ENCODE measurements at places on chromosomes 1 and 21.
A peak's percentile ranks its signal among the peaks of the same experiment; 100 is the strongest.

- DNase-seq: no peak
Measured at GRCh38 chr1:52640697-52641096, 7.7 kb downstream of the SHISAL2A start.

DNA sequence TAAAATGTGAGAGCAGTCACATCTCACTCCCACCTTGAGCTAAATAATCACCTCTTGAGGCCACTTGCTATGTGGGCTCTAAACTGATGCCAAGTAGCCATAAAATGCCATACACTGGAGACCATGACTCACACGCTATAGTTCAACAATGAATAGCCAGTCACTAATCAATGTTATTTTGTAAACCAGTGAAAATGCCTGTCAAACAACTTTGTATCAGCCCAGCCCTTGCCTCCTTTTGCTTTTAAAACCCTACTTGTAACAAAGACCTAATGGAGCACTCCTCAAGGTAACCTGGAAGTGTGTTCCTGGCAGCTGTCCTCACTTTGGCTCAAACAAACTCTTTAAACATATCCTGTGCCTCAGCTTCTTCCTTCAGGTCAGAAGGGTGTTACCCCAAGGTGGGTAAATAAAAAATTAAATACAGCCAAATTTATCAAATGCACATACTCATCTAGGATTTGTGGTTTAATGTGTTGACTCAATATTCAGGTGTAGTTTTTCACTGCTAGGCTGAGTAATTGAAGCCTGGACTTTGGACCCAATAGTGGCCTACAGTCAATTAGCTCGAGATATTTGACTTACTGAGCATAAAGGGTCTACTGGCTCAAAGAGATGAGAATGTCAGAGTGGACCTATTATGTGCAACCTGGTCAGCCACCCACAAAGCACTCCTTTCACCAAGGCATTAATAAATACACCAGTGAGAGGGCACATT lies 154.3 kb downstream of the COQ8A start:
- no peak for DNase-seq

DNA sequence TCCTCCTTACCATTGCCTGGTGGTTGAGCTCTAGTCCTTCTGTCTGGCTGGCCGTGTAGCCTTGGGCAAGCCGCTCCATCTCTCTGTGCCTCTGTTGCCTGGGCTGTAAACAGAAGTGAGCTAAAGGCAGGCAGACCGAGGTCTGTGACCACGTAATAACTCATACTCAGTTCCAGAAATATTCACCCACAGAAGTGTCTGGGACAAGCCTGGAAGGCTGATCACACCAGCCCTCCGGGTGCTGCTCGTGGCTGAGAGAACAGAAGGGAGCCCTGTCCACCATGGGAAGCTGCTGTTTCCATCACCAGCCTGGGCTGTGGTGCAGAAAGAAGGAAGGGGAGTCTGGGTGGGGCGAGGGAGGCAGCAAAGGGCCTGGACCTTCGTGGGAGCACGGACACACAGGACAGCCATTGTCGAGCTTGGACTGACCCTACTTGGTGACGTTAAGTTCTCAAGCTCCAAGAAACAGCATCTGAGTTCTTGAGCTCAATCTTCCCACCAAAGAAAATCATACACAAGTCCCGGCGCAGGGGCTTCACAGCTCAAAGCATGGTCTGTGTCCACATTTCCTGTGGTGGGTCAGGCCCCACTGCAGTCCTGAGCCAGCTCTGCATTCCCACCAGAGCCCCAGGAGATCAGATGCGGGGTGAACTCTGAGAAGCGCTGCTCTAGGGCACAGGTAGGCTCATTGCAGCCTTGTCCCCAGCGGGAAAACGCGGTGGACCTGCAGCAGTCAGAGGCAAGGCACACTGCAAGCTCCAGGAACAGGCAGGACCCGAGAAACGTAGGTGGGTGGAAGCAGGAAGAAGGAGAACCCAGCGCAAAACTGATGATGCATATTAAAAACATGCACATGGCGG lies 61.8 kb downstream of the RUNX3 start:
- no peak for DNase-seq

DNA sequence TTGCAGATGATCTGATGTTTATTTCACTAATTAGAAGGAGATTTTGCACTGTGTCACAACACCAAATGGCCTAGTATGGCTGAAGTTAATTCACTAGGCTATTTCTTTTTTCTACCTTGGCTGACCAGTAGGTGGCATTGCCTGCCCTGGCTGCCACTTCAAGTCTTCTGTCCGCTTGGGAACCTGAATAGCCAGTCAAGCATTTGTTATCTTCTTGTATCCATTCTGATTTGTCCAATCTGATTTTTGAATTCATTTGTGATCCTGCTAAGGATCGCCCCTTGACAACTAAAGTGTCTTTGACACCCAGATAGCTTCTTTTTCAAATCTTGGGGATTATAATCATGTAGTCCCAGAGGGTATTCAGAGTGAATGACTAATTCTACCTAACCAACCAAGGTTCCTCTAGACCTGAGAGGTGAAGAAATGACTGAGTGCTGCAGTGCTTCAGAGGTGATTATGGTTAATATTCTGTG lies 99.4 kb downstream of the GIPC2 start:
- DNase-seq: peak; percentile 33

GRCh38 chr1:18009478-18009961 lies 98.1 kb upstream of the IGSF21 start:
- no peak for DNase-seq

- DNase-seq: no peak
Measured at GRCh38 chr1:11529763-11530730, 51.1 kb downstream of the DISP3 start.

- DNase-seq: no peak
Measured at GRCh38 chr1:41389009-41389408, 27.8 kb downstream of the FOXO6 start.

DNA sequence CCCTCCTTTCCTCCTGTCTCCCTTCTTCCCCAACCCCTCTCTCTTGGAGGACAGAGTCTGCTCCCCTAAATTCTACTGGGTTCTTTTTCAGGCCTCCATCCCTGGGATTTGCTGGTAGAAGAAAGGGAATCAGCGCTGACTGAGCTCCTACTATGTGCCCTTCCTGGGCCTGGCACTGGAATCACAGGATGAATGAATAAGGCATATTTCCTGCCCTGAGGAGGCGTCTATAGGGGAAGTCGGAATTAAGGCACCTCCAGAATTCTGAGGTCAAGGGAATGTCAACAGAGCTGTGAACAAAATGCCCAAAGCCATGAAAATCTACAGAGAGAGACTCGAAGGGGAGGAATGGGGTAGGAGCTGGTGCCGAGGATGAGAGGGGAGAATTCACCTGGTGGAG lies 17.4 kb upstream of the BTG2 start:
- DNase-seq: no peak

DNA sequence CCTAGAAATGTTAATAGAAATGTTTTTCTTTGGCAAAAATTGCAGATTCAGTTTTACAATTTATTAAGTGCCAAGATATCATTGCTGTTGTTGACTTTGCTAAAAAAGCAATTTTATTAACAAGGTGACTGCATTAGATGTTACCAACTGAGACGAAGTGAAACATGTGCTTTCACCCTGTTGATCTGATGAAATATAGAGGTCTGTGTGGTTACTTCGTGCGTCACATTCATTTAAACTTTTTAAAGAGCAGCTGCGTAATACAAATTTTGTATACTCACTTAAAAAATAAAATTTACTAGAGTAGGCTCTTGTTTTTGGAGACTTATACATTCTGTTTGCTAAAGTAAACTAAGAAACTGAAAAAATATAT lies 465.7 kb downstream of the USP25 start:
- DNase-seq: no peak

DNA sequence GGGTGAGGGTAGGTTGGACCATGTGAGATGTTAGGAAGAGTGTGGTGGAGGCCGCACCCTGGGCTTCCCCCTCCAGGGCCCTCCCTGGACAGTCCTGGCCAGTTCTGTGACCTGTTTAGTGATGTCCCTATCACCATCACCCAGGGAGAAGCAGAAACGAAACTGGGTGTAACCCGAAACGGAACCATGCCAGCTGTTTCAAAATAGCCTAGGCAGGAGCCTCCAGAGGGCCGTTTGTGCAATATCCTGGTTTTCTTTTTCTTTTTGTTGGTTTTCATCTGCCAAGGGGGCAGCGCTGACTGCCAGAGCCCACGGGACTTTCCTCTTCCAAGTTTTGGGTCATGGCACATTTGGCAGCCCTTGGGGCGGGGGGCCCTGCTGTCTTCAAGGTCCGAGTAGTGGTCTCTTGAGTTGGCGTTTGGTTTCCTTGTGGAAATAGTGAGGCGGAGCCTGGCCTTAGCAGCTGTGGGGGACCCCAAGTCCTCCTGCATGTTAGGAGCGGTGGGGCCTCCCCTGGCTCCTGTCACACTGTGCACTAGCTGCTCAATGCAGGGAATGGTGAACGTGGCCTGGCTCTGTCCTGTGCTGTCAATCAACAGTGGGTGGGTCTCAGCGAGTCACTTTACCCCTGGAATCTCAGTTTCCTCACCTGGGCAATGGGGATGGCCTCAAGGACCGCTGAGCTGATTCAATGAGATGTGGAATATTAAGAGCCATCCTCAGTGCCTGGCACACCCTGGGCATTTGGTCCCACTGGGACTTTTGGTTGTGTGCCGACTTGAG lies 90.7 kb downstream of the ARHGEF10L start:
- peak; percentile 47 for DNase-seq

- no peak for DNase-seq
Measured at GRCh38 chr1:196481616-196482015, 126.6 kb downstream of the KCNT2 start.

GRCh38 chr1:30411206-30411605 lies 312.2 kb downstream of the MATN1 start:
- DNase-seq: no peak

GRCh38 chr1:50023292-50024159 lies at the start of gene AGBL4:
Gene AGBL4 (minus strand): TSS chr1:50023954.
- no peak for DNase-seq

GRCh38 chr1:4267381-4268261 lies 367.5 kb upstream of the C1orf174 start:
- no peak for DNase-seq

DNA sequence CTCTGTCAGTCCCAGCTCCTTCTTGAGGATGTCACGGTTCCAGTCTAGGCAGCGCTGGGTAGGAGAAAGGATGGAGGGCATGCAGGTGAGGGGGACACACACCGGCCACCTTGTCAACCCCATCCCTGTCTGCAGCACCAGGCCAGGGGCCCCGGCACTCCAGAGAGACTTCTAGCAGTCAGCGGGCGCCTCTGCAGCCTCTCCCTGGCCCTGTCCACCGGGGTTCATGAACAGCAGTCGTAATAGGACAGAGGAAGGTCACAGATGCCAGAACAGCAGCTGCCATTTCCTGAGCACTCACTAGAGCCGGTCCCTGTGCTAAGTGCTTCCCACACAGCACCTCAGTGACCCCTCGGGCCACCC lies 16.3 kb upstream of the SDHB start:
- DNase-seq: no peak

DNA sequence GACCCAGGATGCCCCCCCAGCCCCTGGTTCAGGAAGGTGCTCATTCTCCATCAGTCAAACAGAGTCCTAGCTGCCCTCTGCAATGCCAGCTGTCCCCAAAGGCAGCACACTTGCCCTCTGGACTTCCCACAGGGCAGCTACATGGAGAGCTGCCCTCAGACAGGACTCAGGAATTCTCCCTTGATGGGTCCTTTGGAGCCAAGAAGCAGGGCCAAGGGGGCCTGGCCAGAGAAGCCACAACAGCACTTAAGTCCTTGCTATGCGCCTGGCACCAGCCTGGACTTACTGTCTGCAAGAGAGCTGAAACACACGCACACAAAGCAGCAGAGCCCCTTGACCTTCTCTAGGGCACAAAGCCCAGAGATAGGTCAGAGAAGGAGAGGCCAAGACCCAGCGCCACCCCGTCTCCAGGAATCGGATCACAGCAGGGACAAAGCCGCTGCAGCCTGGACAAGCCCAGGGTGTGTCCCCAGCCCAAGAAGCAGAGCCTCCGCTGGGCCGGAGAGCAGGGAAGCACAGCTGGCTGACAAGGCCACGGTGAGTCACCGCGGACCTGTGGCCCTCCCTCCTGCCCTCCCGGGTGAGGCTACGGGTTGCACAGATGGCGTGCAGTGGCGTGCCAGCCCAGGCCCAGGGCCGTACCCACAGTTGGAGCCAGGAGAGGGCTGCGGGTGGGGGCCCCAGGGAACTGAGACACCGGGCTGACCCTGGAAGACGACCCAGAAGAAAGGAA lies 1.7 kb downstream of the WNT9A start:
- peak; percentile 65 for DNase-seq

DNA sequence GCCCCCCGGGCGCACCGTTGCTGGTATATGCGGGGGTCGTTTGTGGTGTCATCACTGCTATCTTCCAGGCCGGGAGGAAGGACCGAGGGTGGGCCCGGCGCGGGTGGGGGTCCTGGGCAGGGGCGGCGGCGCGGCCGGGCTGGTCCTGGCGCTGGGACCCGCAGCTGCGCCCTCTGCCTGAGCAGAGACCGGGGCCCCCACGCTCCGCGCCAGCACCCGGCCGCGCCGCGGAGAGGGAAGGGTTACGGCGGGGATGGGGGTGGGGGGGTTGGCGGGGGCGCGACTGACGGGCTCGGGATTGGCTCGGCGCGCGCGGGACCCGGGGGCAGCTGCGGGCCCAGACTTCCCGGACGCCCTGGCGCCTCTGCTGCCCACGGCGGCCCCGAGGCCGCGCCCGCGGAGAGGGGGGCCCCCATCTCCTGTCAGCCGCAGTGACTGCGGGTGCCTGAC lies 13.8 kb upstream of the SAMD11 start:
- no peak for DNase-seq

GRCh38 chr1:111920221-111921024 lies 69.0 kb downstream of the KCND3 start:
- DNase-seq: peak; percentile 37

GRCh38 chr1:230050973-230051735 lies 15.9 kb upstream of the GALNT2 start:
- no peak for DNase-seq

DNA sequence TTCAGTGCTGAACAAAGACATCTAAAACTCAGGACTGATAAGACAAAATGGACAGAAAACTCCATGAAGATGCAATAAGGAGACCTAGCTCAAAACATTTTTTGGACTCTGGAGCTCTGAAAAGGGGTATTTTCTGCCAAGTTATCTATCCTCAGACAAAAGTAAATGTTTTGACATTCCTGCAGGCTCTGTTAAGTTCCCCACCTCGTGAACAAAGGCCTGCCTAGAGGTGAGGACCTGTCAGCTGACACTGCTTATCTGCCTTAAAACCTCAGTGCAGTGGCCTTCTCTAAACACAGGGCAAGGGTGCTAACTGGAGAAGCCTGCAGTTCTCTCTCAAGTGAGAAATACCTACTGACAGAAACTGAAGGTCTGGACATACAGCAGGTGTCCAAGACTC lies 41.1 kb downstream of the COLGALT2 start:
- no peak for DNase-seq

DNA sequence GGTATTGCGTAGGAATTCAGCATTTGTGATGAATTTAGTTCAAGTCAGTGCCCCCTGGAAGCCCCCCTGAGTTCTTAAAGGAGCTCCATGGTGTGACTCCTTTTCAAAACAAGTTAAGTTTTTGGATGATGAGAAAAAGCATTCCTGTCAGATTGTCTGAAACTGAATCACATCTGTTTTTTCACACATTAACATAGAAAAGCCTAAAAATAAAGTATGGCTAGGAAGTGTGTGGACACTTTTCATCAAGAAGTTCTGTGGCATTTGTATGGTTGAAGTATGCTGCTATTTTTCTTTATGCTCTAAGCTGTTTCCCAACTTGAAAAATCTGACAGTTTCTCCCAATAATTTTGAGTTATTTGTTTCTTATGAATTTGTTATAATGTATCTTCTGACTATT lies 33.7 kb downstream of the PRDM2 start:
- no peak for DNase-seq

Data from hepatic stellate cell (primary cell).